ENCODE measurements at places on chromosomes 5 and 9.
A peak's percentile ranks its signal among the peaks of the same experiment; 100 is the strongest.

DNA sequence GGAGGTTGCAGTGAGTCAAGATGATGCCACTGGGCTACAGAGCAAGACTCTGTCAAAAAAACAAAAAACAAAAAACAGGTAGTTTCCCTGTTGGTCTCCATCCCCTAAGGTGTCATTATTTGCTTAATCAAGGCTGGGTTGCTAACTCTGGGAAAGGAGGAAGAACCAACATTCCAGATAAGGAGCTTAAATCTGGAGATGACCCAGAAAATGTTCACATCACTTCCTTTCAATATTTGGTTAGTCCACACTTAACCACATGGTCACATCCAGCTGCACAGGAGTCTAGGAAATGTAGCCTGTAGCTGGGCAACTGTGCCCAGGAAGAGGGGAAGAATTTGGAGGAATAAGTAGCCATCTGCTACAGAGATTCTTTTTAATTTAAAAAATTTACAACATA lies 25.9 kb upstream of the MEGF9 start:
- no peaks in the 10 kb centered on the region for H3K27me3 ChIP-seq
- H3K36me3 ChIP-seq: no peaks in the 10 kb centered on the region
- no peaks in the 10 kb centered on the region for H3K4me1 ChIP-seq
- no peak for DNase-seq
- H3K27ac ChIP-seq: no peak overlapping the region
- H3K4me3 ChIP-seq: no peak overlapping the region

- H3K27me3 ChIP-seq: no peaks in the 10 kb centered on the region
These were observed 69.1 kb downstream of the ARRDC3 start for GRCh38 chr5:91313757-91314673.

DNA sequence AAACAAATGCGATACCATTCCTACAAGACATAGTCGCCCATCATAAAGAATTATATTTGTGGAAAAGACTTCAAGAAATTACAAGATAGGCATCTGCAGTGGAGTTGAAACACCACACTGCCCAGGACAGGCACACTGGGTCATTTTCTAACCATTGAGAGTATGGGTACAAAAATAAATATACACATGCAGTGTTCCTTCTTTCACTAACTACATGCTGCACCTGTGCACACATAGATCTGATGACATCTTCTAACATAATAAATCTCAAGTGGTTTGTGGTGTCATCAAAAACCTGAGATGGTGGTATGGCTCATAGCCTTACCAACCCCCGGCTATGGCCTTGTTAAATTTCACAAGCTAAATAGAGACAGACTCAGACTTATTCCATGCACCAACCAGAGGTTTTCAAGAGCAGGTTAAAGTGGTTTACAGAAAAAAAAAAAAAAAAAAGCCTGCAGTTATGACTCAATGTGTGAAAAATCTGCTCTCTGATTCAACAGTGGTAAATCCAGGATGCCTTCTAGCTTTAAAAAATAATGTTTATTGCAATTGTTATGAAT lies 12.4 kb upstream of the NFIB start:
- H3K4me1 ChIP-seq: peaks cover 3% of the 10 kb centered on the region
- no peak overlapping the region for H3K4me3 ChIP-seq
- H3K27me3 ChIP-seq: peaks cover 23% of the 10 kb centered on the region
- H3K27ac ChIP-seq: no peak overlapping the region

DNA sequence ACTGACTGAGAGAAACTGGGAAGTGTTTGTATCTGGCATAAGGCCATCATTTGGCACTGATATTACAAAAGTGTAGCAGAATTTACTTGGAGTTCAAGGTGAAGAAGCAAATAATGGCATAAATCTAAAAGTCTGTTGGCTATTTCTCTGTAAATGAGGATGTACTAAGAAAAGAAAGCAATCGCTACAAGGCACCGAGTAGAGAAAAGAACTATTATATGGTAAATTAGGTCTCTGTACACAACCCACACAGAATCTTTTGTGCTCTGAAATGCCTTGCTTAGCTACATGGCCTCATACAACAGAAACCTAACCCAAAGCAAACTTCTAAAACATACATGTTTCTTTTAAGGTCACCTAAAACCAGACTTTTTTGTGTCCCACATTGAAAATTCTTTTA lies 290.1 kb upstream of the WWC1 start:
- no peak overlapping the region for H3K27ac ChIP-seq
- no peak overlapping the region for H3K4me3 ChIP-seq
- DNase-seq: no peak
- H3K4me1 ChIP-seq: peaks cover 17% of the 10 kb centered on the region
- no peaks in the 10 kb centered on the region for H3K36me3 ChIP-seq

GRCh38 chr5:4570047-4570995 lies 569.8 kb upstream of the ADAMTS16 start:
- no peak overlapping the region for H3K27ac ChIP-seq
- no peak for DNase-seq
- H3K4me1 ChIP-seq: no peaks in the 10 kb centered on the region
- no peak overlapping the region for H3K4me3 ChIP-seq
- H3K36me3 ChIP-seq: no peaks in the 10 kb centered on the region

DNA sequence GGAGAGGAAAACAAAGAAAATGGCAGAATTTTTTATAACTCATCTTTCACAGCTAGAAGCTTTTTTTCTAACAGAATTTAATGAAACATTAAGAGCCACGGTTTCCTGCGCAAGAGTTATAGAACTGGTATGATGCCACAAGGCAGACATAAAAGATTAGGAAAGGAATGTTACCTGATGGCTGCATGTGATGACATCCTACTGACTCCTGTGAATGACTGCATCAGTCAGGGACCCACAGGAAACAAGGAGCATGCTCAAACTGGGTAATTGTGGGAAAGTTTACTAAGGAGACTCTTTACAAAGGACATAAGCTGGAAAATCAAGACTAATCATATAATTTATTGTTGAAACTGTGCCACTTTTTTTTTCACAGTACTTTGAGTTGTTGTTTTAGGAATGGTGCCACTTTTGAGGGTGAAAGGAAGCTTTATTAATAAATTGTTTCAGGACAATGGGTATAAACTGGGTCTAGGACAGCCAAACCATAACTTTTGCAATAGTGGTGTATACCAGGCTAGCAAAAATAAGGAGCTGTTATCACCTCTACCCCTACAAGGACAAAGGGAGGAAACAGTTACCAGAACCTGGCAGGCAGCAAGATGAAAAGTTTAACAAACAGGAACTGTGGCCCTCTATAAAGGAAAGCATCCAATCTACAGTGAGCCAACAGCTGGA lies 5.1 kb upstream of the TSLP start:
- H3K36me3 ChIP-seq: no peaks in the 10 kb centered on the region
- no peak overlapping the region for H3K4me3 ChIP-seq
- H3K4me1 ChIP-seq: no peaks in the 10 kb centered on the region
- no peak overlapping the region for H3K27ac ChIP-seq

- no peak overlapping the region for H3K4me3 ChIP-seq
- H3K36me3 ChIP-seq: no peaks in the 10 kb centered on the region
- H3K4me1 ChIP-seq: no peaks in the 10 kb centered on the region
- no peaks in the 10 kb centered on the region for H3K27me3 ChIP-seq
- H3K27ac ChIP-seq: no peak overlapping the region
These were observed 20.0 kb upstream of the GDNF start for GRCh38 chr5:37859805-37860204.

DNA sequence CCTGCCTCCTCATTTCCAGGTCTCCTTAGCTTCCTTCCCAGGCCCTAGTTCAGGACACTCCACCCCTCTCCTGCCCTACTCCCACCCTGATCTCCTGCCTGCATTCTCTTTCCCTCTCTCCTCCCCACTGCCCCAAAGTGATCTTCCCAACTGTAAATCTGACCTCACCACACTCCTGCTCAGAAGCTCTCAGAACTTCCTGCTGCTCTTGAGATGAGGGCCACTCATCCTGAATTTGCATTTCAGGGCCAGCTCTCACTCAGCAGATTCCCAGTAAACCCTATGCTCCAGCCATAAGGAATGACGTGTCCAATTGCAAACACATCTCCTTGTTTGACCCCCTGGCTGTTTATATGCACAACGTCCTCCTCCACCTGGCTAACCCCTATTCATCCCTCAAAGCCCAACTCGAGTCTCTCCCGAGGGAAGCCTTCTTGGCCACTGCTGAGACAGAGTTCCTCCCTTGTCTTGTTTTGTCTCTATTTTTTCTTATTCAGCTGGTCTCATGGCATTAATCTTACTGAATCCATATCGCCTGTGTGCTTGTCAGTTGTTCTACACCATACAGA lies 95.0 kb downstream of the NSG2 start:
- peaks cover 1% of the 10 kb centered on the region for H3K27me3 ChIP-seq
- DNase-seq: no peak
- no peaks in the 10 kb centered on the region for H3K4me1 ChIP-seq
- H3K36me3 ChIP-seq: no peaks in the 10 kb centered on the region
- no peak overlapping the region for H3K4me3 ChIP-seq

- peaks cover 19% of the 10 kb centered on the region for H3K27me3 ChIP-seq
- H3K36me3 ChIP-seq: no peaks in the 10 kb centered on the region
- H3K27ac ChIP-seq: no peak overlapping the region
- peak; percentile 25 for DNase-seq
- no peak overlapping the region for H3K4me3 ChIP-seq
These were observed 197.9 kb downstream of the KCTD16 start for GRCh38 chr5:144368556-144368955.

- no peak overlapping the region for H3K4me3 ChIP-seq
- H3K27me3 ChIP-seq: no peaks in the 10 kb centered on the region
- DNase-seq: no peak
These were observed 10.4 kb upstream of the SLC45A2 start for GRCh38 chr5:33994845-33995244.

- H3K36me3 ChIP-seq: no peaks in the 10 kb centered on the region
- no peaks in the 10 kb centered on the region for H3K27me3 ChIP-seq
- H3K27ac ChIP-seq: no peak overlapping the region
- no peak overlapping the region for H3K4me3 ChIP-seq
- DNase-seq: no peak
These were observed 6.1 kb downstream of the REEP2 start for GRCh38 chr5:138444774-138445546.

DNA sequence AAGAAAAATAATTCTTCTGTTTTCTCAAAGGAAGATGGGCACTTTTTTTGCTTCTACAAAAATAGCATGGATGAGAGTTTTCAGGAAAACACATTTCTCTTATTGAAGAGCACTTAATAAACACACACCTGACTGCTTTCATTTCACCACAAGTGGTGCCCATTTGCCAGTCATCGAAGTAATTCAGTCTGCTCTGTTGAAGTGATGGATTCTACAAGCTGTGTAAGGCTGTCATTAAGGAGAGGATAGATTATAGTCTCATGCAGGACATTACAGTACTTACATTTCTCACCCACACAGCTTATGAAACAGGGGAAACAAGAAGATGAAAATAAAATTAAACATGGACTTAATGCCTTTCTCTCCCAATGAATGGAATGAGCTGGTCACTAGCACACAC lies 165.2 kb downstream of the NR2F1-AS1 start:
- no peaks in the 10 kb centered on the region for H3K4me1 ChIP-seq
- no peak overlapping the region for H3K27ac ChIP-seq
- H3K27me3 ChIP-seq: peaks cover 28% of the 10 kb centered on the region
- no peak for DNase-seq
